GM13976 (cell line): ENCODE measurements at places on chromosomes 6 and 20.

DNA sequence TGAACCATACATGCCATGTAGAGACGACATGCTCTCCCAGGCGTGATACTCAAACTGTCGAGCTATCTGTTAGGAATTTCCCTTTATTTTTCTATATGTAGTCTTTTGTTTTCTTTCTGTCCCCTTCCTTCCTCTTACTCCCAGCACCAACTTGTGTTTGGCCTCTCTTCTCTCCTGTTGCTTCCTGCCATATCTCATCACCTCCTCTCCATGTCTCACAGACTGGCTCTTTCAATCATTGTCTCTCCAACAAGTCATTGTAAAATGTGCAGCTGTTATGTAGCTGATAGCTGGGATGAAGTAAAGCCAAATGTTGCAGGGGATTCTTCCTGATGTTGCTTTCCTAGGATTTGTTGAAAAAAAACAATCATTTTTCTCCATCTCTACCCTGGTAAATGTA lies 234.5 kb downstream of the TMEM242 start:
- DNase-seq: no peak

- no peak for DNase-seq
Measured at GRCh38 chr6:44696686-44697085, 309.2 kb downstream of the CDC5L start.

GRCh38 chr20:58901488-58902402 lies 49.2 kb downstream of the GNAS start:
- no peak for DNase-seq

- no peak for DNase-seq
Measured at GRCh38 chr6:79842376-79843040, 104.8 kb downstream of the ELOVL4 start.

- DNase-seq: no peak
Measured at GRCh38 chr6:137019476-137020272, 25.1 kb downstream of the IL20RA start.

GRCh38 chr6:107695061-107695720 lies 128.9 kb downstream of the SCML4 start:
- no peak for DNase-seq

GRCh38 chr6:108873251-108873650 lies 25.0 kb downstream of the ARMC2 start:
- no peak for DNase-seq

DNA sequence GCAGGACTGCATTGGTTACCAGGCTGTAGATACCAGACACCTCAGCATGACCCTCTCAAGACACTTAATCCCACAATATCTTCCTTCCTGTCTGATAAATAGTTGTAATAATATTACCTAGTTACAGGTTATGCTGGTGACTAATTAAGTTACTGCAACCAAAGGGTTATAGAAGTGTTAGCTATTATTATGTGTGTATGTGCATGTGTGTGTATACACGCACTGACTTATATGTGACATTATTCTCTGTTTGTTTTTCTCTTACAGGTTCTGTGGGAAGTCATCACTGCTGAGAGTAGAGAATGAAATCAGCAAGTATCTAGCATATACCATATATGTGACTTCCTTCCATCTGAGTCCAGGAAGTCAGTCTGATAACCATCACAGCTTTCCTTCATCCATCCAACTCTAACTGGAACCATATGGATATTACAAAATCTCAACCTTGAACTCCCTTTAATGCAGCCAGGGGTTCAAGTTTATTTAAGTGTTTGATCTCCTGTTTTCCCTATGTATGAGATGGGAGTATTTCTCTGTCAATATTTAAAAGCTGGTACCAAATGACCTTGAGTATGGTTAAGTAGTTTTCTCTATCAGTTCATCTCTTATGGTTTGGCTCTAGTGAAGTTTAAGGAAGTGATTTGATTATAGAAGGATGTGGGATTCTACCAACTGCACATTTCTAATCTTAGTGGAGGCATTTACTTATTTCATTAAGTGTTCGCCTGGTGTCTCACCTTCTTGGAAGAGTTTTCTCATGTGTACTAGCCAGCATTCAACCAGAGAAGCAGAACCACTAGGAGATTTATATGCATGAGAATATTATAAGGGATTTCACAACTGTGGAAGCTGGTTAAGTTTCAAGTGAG lies 313.2 kb downstream of the HIVEP2 start:
- no peak for DNase-seq

- peak; percentile 62 for DNase-seq
Measured at GRCh38 chr6:144285798-144286502, 815 bp downstream of the UTRN start.

DNA sequence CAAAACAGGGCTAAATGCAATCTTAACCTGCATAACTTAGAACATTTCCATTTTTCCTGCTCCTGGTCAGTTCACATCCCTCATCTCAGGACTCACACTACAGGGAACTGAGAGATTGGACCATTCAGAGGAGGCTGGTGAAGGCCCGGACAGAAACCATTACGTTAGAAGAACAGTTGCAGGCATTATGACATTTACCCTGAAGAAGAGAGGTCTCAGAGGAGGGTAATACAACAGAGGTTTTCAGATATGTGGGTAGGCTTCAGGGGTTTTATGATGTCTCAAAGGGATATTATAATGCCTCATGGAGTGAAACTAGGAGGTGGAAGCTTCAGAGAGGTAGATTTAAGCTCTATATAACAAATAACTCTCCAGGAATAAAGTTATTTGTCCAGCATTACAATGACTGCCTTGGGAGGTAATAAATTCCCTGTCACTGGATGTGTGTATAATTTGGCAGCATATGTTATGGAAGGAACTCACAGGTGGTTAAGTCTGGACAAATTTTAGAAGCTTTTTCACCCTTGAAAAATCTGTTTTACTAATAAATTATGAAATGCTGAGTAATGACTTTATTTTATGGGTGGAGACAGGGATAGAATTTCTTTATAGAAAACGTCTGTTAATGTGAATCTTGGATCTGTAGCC lies 36.7 kb upstream of the RIPOR2 start:
- DNase-seq: no peak
